Epithelial cell of prostate (primary cell): ENCODE measurements at places on chromosomes 2 and 18.
A peak's percentile ranks its signal among the peaks of the same experiment; 100 is the strongest.

DNA sequence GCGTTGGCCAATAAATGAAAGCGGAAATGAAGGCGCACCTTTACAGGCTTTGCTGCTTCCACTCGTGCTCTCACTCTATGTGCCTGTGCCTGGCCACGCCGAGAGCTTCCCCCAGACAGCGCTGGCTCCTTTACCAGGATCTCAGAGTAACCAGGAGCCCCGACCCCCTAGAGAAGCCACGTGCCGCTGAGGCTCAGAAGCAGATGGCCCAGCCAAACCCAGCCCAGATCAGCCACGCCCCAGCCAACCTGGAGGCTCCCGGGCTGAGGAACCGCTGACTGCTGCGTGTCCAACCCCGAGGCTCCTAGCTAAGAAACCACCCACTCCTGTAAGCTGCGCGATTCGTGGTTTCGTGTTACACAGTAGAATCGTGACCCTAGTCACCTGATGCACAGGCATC lies 199.3 kb downstream of the NCK2 start:
- DNase-seq: no peak

DNA sequence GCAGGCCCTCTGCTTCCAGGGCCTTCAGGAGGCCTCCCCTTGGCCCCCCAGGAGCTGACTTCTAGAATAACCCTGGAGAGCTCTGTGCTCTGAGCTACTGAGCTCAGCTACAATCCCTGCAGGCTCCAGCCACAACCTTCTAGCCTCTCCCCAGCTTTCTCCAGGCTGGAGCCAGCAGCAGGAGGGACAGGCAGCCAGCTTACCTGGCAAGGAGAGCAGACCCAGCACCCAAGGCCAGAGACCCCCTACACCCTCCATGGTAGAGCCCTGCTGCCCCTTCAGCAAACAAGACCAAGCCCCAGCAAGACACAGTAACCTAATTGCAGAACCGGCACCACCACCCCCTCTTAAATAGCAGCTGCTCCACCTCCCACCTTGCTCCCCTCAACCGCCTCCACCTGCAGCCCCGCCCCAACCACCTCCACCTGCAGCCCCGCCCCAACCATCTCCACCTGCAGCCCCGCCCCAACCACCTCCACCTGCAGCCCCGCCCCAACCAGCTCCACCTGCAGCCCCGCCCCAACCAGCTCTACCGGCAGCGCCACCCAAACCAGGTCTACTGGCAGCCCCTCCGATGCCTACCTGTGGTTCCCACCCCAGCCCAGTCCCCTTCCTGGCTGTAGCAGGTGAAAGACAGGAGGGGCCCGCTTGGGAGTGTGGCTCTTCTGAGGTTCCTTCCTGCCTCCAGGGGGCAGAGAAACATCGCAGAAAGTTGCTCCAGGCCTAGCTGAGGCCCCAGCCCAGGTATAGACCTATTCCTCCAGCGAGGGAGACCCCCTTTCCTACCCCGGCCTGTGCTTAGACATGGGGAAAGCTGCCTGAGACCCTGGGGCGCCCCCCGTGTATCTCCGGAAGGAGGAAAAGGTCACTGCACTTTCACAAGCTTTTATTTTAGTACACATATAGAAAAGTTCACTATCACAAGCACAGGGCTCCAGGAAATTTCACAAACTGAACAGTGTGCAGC lies at the start of gene ASTL:
Gene ASTL (minus strand): TSS at position 324 of the 967 bp plus-strand sequence. CDS start 66 bp downstream, at position 258.
- DNase-seq: peak; percentile 33

DNA sequence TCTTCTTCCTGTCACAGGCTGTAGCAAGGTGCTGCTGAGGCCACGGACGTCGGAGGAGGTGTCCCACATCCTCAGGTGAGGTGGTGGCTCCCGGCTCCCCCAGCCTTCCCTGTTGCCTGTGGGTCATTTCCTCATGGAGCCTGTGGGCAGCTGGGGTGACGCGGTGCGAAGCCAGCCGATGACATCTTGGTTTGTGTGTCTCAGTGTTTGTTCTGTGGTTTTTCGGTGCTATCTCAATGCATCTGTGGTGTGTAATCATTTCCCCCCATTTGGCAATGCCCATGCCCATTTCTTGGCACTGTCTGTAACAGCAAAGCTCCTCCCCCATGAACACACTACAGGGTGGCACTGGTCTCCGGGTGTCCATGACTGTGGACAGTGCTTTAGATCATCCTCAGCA lies 6.6 kb downstream of the D2HGDH start:
- DNase-seq: peak; percentile 62

DNA sequence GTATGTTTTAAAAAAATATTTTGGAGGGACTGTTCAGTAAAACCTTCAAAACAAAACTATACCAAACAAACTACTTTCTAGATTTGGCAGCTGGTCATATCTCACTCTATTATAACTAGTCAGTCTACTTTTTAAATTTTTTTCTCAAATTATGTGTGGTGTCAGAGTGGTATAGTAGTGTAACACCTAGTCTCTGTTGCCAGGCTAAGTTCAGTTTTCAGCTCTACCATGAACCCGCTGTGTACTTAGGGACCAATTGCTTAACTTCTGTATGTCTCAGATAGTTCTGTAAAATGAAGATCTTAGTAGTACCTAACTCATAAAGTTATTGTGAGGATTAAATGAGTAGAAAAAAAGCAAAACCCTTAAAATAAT lies 54.3 kb downstream of the GPD2 start:
- no peak for DNase-seq

DNA sequence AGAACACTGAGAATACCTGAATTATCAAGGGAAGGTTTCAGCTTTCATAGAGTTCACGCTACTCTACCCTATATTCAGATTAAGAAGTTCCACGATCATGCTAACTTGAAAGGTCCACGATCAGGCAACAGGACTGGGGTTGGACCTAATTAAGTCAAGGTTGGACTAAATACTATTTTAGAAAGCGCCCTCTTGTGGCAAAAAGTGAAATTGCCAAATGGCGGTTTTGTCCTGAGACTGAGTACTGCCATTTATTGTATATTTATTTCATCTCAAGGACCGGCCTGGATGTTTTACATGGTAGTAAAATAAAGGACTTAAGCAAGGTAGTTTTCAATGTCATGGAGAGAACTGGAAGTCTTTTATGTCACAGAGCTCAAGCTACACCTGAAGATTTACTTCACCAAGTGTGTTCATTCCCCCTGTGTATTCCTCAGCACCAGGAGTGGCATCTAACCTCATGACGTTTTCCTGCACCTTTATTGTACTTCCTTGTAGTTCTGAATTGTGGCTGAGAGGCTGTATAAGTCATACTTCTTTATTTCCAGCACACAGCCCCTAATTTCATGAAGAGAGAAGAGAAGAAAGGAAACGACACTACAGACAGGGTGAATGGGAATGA lies 56.8 kb downstream of the SRD5A2 start:
- no peak for DNase-seq

DNA sequence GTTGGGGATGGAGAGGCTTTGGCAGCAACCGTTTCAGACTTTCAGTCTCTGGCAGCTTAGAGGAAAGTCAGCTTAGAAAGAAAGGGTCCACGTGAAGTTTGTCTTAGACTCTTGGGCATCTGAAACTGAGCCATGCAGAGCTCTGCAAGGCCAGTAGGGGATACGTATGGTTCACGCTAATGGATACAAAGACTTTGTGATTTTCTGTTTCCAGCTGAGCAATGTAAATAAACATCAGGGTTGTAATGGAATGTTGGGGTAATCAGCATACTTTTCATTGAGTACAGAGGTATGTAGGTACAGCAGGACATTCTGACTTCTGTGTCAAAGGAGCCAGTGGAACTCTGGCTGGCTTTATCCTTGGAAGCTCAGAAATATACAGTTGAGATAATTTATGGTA lies 31.0 kb downstream of the RALB start:
- no peak for DNase-seq

DNA sequence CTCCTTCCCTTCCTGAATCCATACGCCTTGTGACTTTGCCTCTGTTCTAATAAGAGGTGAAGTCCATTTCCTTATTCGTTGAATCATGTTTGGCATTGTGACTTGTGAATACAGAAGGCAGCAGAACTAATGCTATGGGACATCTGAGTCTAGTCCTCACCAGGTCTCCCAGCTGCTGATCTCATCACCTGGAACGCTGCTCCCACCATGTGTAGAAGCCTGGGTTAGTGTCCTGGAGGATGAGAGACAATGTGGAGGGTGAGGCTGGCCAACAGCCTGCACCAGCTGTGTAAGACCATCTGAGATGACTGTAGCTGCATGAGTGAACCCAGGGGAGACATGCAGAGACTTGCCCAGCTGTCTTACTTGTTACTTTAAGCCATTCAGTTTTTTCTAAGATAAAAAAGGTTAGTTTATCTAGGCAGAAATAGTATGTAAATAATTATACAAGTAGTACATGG lies 3.5 kb upstream of the HAAO start:
- DNase-seq: peak; percentile 70
